ENCODE measurements at places on chromosomes 4 and X.

GRCh38 chrX:68511255-68511654, 12.4 kb downstream of the YIPF6 start:
- no peak for DNase-seq

GRCh38 chr4:113437129-113437528, 324.4 kb downstream of the CAMK2D start:
- DNase-seq = no peak

DNA sequence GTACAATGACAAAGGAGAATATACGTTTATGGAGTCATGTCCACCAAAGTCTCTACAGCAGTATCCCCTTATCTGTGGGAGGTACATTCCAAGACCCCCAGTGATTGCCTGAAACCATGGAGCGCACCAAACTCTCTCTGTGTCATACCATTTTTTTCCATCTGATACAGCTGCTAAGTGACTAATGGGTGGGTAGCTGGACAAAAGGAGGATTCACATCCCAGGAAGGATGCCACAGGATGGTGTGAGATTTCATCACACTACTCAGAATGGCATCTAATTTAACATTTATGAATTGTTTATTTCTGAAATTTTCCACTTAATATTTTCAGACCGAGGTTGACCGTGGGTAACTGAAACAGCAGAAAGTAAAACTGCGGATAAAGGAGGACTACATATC, 49.8 kb upstream of the AGA start:
- DNase-seq = no peak

DNA sequence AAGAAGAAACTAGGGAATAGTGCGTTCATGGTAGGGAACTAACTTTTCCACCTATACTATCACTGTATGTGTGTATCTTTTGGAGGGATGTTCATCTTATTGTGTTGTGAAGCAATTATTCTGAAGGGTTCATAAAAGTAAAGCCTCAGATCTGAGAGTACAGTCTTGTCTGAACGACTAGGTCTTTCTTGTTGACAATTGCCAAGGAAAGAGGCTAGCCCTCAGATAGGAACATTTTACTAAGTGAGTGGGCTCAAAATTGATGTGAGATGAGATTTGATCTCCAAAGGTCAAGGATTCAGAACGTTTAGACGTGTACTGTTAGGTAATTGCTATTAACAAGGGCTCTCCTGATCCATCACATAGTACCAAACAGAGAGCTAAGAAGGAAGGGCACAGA, 15.2 kb upstream of the CNOT6L start:
- DNase-seq = no peak

DNA sequence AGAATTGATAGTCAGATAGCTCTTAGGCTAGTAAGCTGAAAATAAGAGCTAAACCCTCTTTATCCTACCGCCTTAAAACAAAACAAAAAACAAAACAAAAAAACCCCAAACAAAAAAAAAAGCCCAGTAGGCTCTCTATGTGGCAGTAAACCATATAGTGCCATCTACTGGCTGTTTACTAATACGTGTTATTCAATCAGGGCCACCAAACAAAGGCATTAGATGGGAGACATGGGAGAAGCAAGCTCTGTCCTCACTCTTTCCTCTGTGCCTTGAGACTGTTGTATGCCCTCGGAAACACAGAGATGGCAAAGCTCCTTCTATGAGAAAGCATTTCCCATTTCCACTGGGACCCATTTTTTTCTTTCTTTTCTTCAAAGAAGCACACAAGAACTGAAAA, 148.8 kb upstream of the MID1 start:
- DNase-seq = no peak

Measured in right lung (tissue), 10 donors.